ENCODE measurements at places on chromosomes 6 and 20.

GRCh38 chr20:18989736-18990474, 176.3 kb downstream of the SCP2D1 start:
- DNase-seq = no peak

- no peak for DNase-seq
These were observed 8.5 kb downstream of the TRAM2 start for GRCh38 chr6:52568320-52568719.

- no peak for DNase-seq
These were observed 16.0 kb downstream of the MARCKS start for GRCh38 chr6:113873043-113873667.

DNA sequence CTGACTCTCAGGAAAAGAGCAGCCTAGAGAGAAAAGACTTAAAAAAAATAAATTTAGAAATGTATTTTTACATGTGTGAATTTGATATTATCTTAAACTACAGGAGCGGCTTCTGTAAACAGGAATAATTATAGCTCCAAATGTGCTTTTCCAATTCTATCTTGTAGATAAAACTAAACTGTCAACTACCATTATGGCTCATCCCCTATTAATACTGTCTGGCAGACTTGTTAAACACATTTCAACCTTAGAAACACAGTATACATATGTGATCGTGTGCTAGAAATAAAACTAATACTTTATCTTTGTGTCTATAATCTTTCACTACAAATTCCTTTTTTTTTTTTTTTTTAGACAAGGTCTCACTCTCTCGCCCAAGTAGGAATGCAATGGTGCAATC, 75.8 kb downstream of the CNKSR3 start:
- no peak for DNase-seq

GRCh38 chr6:124987999-124988591, 25.9 kb downstream of the RNF217 start:
- no peak for DNase-seq

Measured in fibroblast of skin of abdomen (primary cell).